ENCODE measurements at places on chromosomes 3 and 15.

DNA sequence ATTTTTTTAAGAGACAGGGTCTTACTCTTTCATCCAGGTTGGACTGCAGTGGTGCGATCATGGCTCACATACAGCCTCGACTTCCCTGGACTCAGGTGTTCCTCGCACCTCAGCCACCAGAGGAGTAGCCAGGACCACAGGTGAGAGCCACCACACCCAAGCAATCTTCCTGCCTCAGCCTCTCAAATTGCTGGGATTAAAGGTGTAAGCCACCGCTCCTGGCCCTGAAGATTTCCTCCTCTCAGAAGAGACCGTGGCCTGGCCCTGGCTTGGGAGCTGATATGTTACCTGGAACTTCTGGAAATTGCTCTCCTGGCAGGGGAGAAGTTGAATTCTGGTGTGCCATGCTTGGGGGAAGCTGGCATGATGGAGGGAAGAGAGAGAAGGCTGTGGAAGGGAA is 36.2 kb downstream of the PPCDC start:
- no peaks in the 10 kb centered on the region for H3K27me3 ChIP-seq
- DNase-seq = no peak
- no peaks in the 10 kb centered on the region for H3K36me3 ChIP-seq
- no peaks in the 10 kb centered on the region for H3K4me1 ChIP-seq

GRCh38 chr15:29309139-29309538 is 39.5 kb upstream of the NSMCE3 start:
- no peak overlapping the region for H3K27ac ChIP-seq
- no peaks in the 10 kb centered on the region for H3K4me1 ChIP-seq
- H3K27me3 ChIP-seq = no peaks in the 10 kb centered on the region
- H3K36me3 ChIP-seq = no peaks in the 10 kb centered on the region

DNA sequence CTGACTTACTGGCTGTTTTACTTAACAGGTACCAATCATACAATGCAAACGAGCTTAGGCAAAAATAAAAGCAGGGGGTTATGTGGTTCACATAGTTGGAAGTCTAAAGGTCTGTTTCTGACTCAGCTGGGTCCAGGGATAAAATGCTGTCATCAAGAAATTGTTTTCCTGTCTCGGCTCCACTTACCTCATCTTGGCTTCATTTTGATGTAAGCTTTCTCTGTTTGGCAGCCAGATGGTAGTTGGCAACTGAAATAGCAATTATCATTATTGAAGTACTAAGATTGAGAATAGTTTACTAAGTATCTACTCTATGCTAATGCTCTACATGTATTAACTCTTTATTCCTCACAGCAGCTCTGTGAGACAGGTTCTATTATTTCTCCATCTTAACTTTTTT is 36.8 kb upstream of the CNTN3 start:
- no peak overlapping the region for H3K27ac ChIP-seq
- no peak overlapping the region for H3K4me3 ChIP-seq
- DNase-seq = no peak

GRCh38 chr15:94972314-94972713 is 741.0 kb downstream of the MCTP2 start:
- no peaks in the 10 kb centered on the region for H3K27me3 ChIP-seq
- H3K36me3 ChIP-seq = no peaks in the 10 kb centered on the region
- H3K27ac ChIP-seq = no peak overlapping the region
- DNase-seq = no peak

GRCh38 chr3:24087469-24087868 is 142.4 kb downstream of the NR1D2 start:
- H3K4me3 ChIP-seq = no peak overlapping the region
- DNase-seq = no peak
- no peak overlapping the region for H3K27ac ChIP-seq
- no peaks in the 10 kb centered on the region for H3K36me3 ChIP-seq
- no peaks in the 10 kb centered on the region for H3K27me3 ChIP-seq

- H3K27ac ChIP-seq = no peak overlapping the region
- DNase-seq = no peak
- H3K27me3 ChIP-seq = no peaks in the 10 kb centered on the region
- H3K36me3 ChIP-seq = no peaks in the 10 kb centered on the region
Observed at GRCh38 chr3:177585271-177585670, 388.0 kb upstream of the TBL1XR1 start.

Measured in iPS DF 6.9 (cell line).